Kasumi-1 (cell line): ENCODE measurements at places on chromosomes 6 and 20.
A peak's percentile ranks its signal among the peaks of the same experiment; 100 is the strongest.

DNA sequence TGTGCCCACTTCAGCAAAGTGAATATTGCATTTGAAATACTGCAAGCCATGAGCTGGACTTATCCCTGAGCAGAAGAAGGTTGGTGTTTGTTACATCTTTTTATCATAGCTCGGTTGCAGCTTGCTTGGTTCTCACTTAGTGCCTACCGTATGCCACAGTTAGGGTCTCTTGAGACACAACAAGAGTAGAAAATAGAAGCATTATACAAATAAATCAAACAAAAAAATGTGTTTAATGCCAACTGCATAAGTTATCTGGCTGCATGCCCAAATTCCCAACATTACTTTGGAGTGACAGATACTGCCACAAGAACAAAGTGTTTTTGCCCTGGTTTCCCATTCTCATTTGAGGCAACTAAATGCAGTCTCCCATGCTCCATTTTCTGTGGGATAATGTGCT is 53.9 kb upstream of the LAMP5 start:
- DNase-seq, result no peak

DNA sequence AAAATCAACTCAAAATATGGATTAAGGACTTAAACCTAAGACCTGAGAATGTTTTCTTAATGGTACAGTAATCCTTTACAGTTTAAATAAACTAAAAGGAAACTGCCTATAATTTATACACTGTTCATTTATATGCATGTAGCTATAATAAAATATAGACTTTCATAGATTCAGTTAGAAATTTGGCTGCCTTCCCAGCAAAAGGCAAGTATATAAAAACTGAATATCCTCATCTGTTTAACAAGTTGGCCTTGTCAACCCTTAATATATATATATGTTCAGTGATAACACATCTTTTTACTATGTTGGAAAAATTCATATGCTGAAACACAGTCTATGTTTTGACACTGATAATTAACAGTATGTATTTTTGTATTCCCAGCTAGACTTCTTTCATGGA is 123.1 kb downstream of the GRIK2 start:
- DNase-seq, result no peak

DNA sequence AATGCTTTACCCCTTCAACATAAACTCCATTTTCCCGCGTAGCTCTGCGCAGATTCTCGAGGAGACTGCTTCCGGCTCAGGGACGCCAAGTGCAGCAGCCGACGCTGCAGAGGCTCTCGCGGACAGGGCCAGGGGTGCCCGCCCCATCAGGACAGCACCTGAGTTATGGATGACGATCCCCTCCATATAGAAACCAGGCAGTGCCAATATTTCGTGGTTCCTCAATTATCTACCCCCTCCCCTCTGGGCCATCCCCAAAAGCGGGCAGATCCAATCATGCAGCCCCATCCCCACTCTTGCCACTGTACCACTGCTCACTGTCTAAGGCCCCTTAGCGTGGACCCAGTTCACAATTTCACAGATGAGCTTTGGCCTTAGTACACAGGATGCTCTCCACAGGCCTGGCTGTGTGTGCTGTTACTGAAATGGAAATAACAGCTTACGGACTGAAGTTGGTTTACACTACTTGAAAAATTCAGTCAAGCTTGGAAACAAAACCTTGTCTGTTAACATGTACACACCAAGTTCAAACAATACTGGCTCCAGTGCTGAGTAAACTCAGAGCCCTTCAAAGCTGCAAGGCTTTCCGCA is 74.5 kb downstream of the DACT2 start:
- no peak for DNase-seq

DNA sequence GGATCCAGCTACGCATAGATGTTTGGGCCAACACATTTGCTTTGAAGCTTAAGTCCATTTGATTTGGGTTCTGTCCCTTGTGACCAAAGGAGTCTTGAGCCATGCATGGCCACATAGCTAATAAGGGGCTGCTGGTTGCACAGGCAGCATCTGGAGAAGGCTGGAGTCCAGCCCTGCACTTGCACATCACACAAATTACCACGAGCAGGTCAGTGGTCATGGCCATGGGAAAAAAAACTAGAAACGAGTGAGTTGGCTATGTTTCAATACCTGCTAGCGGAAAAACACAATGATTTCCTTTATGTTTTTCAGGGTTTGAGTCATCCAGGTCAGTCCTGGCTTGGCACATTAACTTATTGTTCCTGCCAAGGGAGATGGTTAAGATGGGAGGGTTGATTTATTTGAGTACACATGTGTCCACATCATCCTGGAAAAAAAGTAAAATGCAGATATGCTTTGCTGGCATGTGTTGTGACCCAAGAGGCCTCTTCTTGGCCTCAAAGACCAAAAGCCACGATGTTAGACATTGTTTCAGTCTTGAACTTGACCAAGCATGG is 5.6 kb upstream of the STX16 start:
- no peak for DNase-seq

GRCh38 chr20:3390759-3391425 is 16.6 kb downstream of the DNAAF9 start:
- no peak for DNase-seq

DNA sequence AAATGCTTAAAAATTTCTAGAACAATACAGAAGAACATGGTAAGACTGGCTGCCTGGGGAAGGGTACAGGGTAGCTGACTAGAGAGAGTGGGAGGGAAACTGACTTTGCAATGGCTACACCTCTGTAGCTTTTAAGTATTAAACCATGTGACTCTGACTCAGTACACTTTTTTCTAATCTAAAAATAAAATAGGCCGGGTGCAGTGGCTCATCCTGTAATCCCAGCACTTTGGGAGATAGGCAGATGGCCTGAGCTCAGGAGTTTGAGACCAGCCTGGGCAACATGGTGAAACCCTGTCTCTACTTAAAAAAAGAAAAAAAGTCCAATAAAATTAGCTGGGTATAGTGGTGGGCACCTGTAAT is 18.5 kb downstream of the ATP9A start:
- no peak for DNase-seq

GRCh38 chr6:113292646-113293422 is 564.3 kb upstream of the MARCKS start:
- DNase-seq, result no peak

GRCh38 chr6:101396548-101397173 is 3.2 kb downstream of the GRIK2 start:
- peak; percentile 37 for DNase-seq

DNA sequence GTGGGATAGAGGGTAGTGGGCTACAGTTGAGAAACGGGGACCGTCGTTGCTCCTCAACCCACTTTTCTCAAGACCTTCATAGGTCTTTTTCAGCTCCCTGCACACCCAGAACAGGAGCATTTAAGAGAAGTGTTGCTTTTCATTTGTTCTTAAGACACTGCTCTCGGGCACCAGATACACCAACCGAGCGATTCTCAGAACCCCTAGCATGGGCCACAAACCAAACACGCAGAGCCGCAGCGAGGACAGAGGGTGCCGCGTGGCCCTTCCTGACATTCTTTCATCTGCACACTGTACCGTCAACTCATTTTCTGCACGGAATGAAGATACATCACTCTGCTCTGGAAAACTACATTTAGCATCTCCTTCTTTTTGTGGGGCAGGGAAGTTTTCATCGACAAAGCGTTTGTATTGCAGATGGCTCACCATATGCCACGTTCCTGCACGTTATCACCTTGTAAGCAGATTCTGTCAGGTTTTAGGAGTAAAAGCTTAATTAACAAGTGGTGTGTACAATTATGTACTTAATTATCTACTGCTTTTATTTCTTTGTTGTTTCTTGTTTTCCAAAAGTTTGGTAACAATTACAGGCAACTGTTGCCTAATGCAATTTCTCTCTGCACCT is 70.4 kb upstream of the MLN start:
- DNase-seq, result no peak

- DNase-seq, result no peak
Observed at GRCh38 chr6:28947831-28948270, 24.1 kb upstream of the TRIM27 start.

DNA sequence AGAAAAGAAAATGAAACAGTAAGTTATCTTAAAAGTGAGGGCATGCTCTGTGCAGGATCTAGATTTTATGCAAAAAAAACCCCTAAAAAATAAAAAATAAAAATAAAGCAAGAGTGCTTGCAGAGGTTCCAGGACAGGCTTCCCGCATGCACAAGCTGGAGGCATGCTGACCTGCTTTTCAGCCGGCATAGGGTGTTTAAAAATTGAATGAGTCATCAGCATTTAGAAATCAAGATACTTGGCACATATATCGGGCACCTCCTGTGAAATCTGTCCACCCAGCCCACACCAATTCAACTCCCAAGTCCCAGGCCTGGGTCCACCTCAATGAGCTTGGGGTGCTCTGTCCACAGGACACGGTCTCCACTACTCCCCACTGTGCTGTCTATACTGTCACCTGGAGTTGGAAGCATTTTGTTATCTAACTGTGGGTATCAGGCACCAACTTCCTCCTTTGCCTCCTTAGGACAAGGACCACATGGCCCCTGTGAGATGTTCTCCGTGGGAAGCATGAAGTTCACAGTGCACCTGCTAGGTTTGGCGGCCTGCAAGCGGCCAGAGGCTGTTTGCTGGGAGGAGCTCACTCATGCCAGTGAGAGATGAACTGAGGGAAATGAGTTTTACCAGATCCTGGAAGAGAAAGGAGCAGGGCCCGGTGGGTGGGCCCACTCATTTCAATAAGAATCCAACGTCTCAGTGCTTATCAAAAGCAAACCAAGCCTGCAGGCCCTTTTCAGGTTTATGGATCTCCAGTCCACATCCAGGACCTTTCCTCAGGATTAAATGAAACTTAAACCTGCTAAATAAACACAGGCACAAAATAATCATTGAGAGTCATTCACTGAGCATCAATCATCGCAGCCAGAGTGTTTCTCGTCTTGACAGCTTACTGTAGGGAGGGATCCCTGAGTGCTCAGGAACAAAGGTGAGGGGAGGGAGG is 121.1 kb downstream of the FOXA2 start:
- no peak for DNase-seq

DNA sequence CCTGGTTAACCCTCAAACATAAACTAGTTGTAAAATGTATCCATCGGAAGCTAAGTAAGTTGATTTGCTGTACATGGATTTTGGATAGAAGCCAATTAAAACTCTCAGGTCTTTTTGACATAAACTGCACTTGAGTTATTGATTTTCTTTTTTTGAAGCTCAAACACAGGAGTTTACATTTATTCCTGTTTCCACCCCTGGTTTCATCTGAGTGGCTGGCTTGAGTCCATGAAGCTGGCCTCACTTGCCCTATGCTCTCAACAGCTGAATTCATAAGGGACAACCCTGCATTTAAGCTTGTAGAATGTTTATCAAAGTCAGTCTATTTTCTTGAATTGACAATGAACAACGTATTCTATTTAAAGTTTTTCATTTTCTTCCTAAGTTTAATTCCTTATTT is 58.1 kb upstream of the PLEKHG1 start:
- DNase-seq, result no peak

DNA sequence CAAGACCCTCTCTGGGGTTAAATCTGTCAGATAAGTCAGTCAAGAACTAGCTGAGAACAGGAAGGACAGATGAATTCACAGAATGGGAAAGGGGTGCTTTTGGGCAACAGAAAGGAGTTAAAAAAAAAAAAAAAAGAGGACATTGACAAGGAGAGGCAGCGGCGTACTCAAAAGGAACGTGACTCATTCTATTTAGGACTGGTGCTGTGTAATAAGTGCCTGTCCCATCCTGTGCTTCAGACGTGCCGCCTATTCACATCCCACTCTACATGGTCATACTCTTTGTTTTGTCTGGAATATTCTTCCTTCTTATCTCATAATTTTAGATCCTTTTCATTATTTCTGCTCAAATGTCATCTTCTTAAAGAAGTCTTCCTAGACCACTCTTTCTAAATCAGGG is 101.1 kb upstream of the EMILIN3 start:
- DNase-seq, result no peak

DNA sequence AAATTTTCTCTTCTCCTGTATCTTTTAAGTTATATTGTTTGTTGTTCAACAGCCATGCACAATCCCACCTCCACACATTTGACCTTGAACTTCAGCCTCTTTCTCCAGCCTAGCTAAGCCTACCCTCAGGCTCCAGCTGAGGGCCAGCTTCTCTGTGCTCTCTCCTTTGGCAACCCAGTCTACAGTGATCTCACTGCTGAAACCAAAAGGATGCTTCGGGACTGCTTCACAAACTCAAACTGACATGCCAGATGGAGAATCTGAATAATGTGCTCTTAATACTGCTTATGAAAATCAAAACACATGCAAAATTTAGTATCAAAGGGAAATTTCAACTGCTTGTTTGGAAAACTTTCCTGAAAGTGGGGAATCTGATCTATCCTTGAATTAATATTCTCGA is 16.1 kb upstream of the RIN2 start:
- no peak for DNase-seq

- DNase-seq, result peak; percentile 100
Observed at GRCh38 chr6:30515944-30516753, 26.8 kb downstream of the HLA-E start.

- DNase-seq, result no peak
Observed at GRCh38 chr6:157406661-157407060, 25.7 kb downstream of the ZDHHC14 start.

- no peak for DNase-seq
Observed at GRCh38 chr6:71015392-71015791, 58.5 kb upstream of the B3GAT2 start.

- no peak for DNase-seq
Observed at GRCh38 chr20:34268851-34269636, 27.8 kb downstream of the ASIP start.

- DNase-seq, result no peak
Observed at GRCh38 chr20:60381643-60382400, 423.6 kb downstream of the CDH26 start.

DNA sequence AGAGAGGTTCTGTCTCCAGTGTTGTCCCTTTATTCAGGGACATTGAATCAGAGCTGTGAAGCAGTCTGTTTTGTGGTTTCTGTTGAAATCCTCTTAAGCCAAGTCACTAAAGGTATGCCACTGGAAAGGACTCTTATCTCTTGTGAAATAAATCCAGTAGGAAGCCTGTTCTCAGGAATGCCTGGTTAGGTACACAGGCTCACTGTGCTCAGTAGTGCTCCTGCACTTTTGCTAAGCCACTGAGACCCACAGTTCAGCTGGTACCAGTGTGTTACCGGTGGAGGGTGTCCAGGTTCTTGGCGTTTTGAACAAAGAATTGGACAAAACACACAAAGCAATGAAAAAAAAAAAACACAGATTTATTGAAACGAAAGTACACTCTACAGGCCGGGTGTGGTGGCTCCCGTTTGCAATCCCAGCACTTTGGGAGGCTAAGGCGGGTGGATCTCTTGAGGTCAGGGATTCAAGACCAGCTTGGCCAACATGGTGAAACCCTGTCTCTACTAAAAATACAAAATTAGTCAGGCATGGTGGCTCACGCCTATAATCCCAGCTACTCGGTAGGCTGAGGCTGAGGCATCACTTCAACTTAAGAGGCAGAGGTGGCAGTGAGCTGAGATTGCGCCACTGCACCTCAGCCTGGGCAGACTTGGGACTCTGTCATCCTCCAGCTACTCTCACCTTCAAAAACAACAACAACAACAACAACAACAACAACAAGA is 186.1 kb downstream of the JARID2 start:
- DNase-seq, result no peak

- peak; percentile 33 for DNase-seq
Observed at GRCh38 chr20:56171087-56172012, 77.2 kb upstream of the MC3R start.

- no peak for DNase-seq
Observed at GRCh38 chr20:63080811-63081210, 74.0 kb upstream of the BHLHE23 start.
